ENCODE measurements at places on chromosomes 3 and 15.

DNA sequence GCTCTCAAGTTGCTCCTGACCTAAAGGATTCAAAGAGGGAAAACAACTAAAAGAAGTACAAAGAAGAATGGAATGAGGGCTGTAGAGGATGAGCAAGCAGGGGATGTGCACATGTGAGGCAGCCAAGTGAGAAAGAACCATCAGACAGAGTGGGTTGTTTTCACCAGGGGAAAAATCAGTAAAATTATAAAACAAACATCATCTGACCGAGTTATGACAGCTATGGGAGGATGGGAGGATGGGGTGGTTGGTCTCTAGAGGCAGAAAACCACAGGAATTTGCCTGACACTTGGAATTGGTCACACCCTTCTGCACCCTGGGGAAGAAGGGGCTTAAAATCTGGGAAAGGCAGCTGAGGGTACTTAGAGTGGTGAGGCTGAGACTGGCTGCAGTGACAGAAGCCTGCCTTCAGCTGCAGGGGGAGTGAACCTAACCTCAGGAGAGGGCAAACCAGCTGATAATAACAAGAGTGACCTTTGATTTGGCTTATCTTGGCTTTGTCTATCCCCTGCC, 10.1 kb downstream of the ARHGAP31 start:
- H3K4me3 ChIP-seq: no peak overlapping the region
- peak; percentile 85 for DNase-seq
- H3K36me3 ChIP-seq: no peaks in the 10 kb centered on the region
- H3K27ac ChIP-seq: no peak overlapping the region

DNA sequence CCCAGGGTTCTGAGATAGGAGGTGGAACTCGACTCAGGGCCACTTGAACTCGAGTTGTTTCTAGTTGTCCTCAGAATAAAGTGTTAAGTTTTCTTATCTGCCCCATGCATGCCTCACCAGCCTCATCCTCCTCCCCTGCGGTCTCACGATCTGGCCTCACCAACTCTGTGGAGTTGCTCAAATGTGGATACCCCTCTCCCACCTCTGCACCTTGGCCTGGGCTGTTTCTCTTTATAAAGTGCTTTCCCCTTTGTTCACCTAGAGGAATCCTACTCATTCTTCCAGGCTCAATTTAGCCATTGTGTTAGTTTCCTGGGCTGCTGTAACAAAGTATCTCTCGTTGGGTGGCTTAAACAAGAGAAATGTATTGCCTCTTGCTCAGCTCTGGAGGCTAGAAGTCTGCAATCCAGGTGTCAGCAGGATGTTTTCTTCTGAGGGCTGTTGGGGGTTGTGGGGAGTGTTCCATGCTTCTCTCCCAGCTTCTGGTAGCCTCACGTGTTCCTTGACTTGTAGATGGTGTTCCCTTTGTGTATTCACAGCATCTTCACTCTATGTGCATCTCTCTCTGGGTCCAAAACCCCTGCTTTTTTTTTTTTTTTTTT, 100.7 kb downstream of the MEX3B start:
- H3K4me1 ChIP-seq: no peaks in the 10 kb centered on the region
- H3K27me3 ChIP-seq: no peaks in the 10 kb centered on the region
- no peak overlapping the region for H3K27ac ChIP-seq
- no peak for DNase-seq
- H3K4me3 ChIP-seq: no peak overlapping the region
- no peaks in the 10 kb centered on the region for H3K36me3 ChIP-seq

DNA sequence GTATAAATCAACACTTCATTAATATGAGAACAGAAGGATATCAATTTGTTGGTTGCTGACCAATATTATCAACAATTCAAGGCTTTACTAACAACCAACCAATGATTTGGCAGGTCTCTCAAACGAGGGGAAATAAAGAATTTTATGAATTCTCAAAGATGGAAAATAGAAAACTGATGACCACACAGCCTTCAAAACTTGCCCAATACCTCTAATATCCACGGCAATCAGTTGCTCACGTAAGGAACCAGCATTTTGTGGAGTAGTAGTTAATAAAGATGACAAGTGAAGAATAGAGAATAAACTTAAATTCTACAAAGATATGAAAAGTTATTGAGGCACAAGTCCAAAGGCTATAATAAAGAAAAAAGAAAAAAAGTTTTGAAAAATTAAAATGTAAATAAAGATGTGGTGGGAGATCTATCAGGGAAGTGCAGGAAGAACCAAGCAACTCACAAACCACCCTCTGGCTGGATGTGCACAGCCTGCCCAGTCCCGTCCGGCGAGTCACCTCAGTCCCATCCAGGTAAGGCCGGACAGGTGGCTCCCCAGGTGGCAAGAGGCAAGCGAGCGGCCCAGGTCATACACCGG, 808 bp downstream of the GK5 start:
- no peaks in the 10 kb centered on the region for H3K36me3 ChIP-seq
- H3K27me3 ChIP-seq: no peaks in the 10 kb centered on the region
- H3K4me1 ChIP-seq: no peaks in the 10 kb centered on the region
- peak overlapping the region; percentile 93 for H3K4me3 ChIP-seq
- peak overlapping the region; percentile 80 for H3K27ac ChIP-seq

DNA sequence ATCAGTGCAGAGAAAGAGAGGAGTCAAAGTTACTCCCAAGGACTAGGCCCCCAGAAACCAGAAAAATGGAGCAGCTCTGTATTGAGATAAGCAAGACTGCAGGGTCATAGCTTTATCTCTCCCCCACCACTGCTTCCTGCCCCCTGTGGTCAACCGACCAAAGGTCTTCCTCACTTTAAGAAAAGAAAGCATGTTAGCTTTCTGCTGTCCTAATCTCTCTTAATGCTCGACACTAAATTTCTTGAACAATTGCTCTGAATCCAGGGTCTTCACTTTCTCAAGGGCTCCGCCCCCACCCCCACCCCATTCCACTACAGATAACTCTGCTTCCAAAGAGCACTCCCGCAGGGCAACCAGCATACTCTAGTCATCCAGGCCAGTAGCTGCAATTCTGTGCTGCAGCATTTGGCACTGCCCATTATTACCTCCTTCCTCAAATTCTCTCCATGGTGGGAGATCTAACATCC, 31.9 kb downstream of the TNIK start:
- no peaks in the 10 kb centered on the region for H3K4me1 ChIP-seq
- no peaks in the 10 kb centered on the region for H3K27me3 ChIP-seq
- H3K4me3 ChIP-seq: no peak overlapping the region
- no peaks in the 10 kb centered on the region for H3K36me3 ChIP-seq

DNA sequence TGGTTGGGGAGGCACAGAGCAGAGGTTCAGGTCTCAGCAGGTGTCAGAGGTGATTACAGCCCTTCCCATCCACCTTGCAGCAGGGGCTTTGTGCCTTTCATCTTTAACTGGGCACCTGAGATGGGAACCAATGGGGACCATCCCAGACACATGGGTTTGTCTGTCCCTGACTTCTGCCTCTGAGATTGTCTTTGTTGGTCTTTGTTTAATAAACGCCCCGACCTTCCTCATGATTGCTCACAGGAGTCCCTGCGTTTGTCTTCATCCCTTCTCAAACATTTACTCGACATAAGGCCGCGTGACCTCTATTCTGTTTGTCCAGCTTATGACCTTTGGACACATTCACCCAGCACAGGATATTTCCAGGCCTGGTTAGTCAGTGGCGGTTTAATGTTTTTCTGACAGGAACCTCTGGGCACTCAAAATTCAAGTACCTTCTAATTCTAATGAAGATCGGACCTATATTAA, 5.9 kb downstream of the ZSCAN2 start:
- H3K4me1 ChIP-seq: no peaks in the 10 kb centered on the region
- no peak overlapping the region for H3K27ac ChIP-seq
- H3K27me3 ChIP-seq: no peaks in the 10 kb centered on the region
- no peaks in the 10 kb centered on the region for H3K36me3 ChIP-seq
- H3K4me3 ChIP-seq: no peak overlapping the region

DNA sequence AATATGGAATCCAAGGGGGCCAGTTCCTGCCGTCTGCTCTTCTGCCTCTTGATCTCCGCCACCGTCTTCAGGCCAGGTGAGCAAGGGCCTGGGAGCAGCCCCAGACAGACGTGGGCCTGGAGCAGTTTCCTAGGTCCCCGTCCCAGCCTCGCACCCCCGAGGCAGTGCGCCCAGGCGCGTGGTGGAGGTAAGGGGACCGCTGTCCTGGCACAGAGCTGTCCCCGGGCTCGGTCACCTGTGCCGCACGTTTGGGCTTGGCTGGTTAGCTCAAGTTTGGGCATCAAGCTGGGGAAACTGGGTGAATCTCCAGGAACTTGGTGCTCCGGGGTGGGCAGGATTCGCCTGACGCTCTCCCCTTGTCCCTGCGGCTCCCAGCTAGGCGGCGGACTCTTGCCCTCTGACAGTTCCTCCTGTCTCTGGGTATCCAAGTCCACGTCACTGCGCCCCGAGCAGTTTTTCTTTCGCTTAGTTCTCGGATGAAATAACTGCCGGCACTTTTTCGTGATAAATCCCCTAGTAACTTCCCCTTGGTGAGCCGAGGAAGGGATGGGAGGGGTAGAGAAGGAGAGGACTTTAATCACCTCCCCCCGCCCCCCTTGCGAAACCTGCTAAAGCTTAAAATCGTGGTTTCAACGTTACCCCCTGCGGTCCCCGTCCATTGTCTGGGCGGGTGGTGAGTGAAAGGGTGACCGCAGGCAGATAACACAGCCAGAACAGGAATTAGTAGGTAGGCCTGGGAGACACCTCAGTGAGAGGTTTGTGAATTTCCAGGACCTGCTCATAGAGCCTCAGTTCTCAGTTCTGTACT, 901 bp downstream of the ALCAM start:
- DNase-seq: peak; percentile 76
- peaks cover 6% of the 10 kb centered on the region for H3K4me1 ChIP-seq
- H3K4me3 ChIP-seq: peak overlapping the region; percentile 89
- no peaks in the 10 kb centered on the region for H3K27me3 ChIP-seq
- H3K27ac ChIP-seq: peak overlapping the region; percentile 85

GRCh38 chr3:124886168-124887056, 753 bp downstream of the ITGB5 start:
- H3K27me3 ChIP-seq: no peaks in the 10 kb centered on the region
- DNase-seq: peak; percentile 38
- H3K36me3 ChIP-seq: no peaks in the 10 kb centered on the region
- H3K4me3 ChIP-seq: peak overlapping the region; percentile 64

DNA sequence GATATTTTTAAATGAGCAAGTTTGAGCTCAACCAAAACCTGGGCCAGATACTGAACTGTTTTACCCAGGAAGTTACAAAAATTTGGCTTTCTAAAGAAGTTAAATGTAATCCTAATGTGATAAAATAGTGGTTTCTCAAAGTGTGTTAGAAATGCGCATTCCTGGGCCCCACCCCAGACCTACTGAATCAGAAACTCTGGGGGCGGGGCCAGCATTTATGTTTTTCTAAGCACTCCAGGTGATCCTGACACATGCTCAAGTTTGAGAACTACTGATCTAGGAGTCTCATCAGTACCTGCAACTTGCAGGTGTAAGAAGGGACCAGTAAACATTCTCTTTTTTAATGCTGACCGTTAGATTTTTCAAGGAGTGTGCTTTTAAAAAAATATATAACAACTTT, 190.6 kb downstream of the VPS13C start:
- no peaks in the 10 kb centered on the region for H3K4me1 ChIP-seq
- no peaks in the 10 kb centered on the region for H3K36me3 ChIP-seq
- DNase-seq: no peak
- no peak overlapping the region for H3K4me3 ChIP-seq
- H3K27me3 ChIP-seq: no peaks in the 10 kb centered on the region
- H3K27ac ChIP-seq: no peak overlapping the region

GRCh38 chr3:14353502-14353901, 48.9 kb upstream of the SLC6A6 start:
- H3K4me1 ChIP-seq: no peaks in the 10 kb centered on the region
- H3K4me3 ChIP-seq: no peak overlapping the region
- no peaks in the 10 kb centered on the region for H3K36me3 ChIP-seq
- no peak for DNase-seq

GRCh38 chr15:74291101-74292071, 55.3 kb downstream of the CCDC33 start:
- H3K36me3 ChIP-seq: no peaks in the 10 kb centered on the region
- no peaks in the 10 kb centered on the region for H3K4me1 ChIP-seq

DNA sequence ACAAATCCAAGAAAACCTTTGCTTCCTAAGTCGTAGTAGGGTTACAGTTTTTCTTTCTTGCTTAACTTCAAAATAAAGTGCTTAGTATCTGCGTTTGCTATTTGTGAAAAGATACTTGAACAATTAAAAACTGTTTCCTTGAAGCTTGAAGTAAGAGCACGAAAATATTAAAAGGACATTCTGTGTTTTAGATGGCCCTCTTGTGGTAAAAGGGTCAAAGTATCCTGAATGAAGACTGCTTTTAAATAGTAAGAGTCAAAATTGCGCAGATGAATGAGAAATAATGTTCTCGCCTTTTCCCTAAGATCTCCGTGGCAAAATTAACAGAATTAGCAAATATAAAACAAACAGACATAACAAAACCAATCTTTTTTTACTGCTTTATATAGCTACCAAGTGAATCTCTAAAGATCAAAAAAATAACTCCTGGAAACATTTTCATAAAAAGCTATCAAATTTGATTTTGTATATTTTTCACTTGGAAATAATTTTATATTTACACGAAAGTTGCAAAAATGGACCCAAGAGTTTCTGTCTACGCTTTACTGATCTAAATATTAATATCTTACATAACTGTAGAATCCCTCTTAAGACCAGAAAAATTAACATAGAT, 175.4 kb downstream of the MBNL1 start:
- peaks cover 6% of the 10 kb centered on the region for H3K4me1 ChIP-seq
- peak; percentile 56 for DNase-seq
- no peak overlapping the region for H3K27ac ChIP-seq

GRCh38 chr3:66470956-66471686, 29.7 kb downstream of the LRIG1 start:
- no peak for DNase-seq
- H3K36me3 ChIP-seq: no peaks in the 10 kb centered on the region
- no peak overlapping the region for H3K27ac ChIP-seq
- peaks cover 14% of the 10 kb centered on the region for H3K4me1 ChIP-seq
- H3K4me3 ChIP-seq: no peak overlapping the region
- no peaks in the 10 kb centered on the region for H3K27me3 ChIP-seq

- no peaks in the 10 kb centered on the region for H3K27me3 ChIP-seq
- H3K4me3 ChIP-seq: no peak overlapping the region
- DNase-seq: no peak
- no peaks in the 10 kb centered on the region for H3K4me1 ChIP-seq
- no peak overlapping the region for H3K27ac ChIP-seq
Measured at GRCh38 chr15:67692573-67692972, 132.7 kb upstream of the SKOR1 start.

- no peaks in the 10 kb centered on the region for H3K4me1 ChIP-seq
- DNase-seq: peak; percentile 90
- no peaks in the 10 kb centered on the region for H3K27me3 ChIP-seq
- no peak overlapping the region for H3K4me3 ChIP-seq
- H3K27ac ChIP-seq: no peak overlapping the region
Measured at GRCh38 chr3:149414557-149415231, 37.2 kb upstream of the TM4SF1 start.

Data from fibroblast of lung (primary cell).